NCI-H69 (cell line): ENCODE measurements at places on chromosomes 1 and 21.

DNA sequence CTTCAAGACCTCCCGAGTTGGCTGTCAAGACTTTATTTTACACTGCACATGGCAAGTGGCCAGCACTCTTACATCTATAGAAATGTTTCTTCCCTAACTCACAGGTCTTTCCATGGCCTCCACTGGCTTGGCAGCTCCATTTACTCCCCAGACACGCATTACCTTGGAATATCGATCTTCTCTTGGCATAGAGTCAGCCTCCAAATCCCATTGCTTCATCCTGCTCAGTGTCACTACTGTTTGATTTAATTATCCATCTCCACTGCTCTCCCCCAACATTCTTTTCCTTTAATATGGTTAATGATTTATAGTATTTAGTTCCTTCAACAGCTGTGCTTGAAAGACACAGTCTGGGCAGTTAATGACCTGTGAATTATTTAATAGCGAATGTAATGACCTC, 241.2 kb upstream of the MAP1LC3C start:
- peak; percentile 89 for DNase-seq

DNA sequence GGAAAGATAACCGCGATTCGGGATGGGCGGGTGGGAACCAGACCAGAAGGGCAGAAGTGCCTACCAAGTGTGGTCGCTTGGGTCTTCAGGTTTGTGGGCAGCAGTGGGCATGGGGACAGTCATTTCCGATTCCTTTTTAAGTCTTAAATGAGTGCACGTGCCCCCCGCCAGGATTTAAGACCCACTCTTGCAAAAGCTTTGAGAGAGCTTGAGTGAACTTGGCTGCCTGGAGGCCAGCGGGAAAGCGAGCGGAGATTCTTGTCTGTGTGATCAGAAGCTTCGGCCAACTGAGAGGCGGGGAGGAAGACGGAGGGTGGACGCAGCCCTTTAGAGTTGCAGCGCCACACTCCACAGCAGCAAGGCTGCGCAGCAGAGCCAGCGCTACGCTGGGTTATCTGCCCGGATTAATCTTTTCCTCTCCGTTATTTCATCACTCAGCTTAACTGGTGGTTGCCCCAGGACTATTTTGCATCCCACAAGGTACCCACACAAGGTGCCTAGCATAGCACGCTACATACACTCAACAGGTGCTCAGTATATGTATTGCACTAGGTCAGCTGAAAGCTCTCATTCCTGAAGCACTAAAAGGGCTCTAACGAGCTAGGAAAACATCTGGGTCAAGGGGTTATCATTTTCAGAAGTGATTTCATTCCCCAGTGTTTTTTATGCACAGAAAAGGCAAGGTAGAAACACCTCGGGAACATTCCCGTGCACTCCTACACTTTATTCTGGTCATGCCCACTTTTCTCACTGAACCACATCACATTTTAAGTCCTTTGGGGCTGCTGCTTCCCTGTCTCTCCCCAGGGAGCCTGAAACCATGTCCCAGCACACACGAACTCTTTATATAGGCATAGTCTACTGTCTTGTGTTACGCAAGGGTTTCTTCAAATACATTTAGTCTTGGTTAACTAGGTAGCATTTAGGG, 1.5 kb upstream of the BATF3 start:
- peak; percentile 69 for DNase-seq

- DNase-seq = peak; percentile 89
Observed at GRCh38 chr1:208181364-208181763, 62.8 kb downstream of the PLXNA2 start.

- no peak for DNase-seq
Observed at GRCh38 chr1:174836543-174836942, 163.2 kb upstream of the CACYBP start.

DNA sequence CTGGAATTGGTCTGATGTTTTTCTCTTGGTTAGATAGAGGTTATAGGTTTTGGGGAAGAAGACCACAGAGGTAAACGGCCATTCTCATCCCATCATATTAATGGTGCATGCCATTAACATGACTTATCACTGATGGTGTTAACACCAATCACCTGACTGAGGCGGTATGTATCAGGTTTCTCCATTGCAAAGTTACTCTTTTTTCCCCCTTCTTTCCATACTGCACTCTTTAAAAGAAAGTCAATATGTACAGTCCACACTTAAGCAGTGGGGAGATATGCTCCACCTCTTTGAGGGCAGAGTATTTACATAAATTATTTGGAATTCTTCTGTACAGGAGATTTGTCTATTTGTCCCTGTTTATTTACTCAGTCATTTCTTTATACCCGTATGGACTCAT, 35.7 kb upstream of the OSBPL9 start:
- no peak for DNase-seq

DNA sequence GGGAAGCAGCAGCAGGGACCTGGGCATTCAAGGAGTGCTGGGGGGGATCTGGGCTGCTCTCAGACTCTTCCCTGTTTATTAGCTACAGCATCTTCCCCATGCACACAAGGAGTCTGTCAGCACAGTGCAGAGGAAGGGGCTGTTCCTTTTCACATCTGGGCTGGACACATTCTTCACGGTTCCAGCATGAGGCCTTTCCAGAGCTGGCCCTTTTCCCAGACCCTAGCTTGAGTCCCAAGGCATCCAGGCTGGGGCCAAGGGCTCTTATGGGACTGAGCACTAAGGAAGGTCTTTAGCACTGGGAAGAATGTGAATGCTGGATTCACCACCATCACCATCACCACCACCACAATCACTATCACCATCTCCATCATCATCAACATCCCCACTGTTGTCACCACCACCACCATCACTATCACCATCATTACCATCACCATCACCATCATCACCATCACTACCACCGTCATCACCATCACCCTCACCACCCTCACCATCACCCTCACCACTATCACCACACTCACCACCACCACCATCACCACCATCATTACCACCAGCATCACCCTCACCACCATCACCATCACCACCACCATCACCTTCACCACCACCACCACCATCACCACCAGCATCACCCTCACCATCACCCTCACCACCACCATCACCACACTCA, 28.4 kb downstream of the PARK7 start:
- DNase-seq = no peak
